ENCODE measurements at places on chromosomes 11 and 22.

DNA sequence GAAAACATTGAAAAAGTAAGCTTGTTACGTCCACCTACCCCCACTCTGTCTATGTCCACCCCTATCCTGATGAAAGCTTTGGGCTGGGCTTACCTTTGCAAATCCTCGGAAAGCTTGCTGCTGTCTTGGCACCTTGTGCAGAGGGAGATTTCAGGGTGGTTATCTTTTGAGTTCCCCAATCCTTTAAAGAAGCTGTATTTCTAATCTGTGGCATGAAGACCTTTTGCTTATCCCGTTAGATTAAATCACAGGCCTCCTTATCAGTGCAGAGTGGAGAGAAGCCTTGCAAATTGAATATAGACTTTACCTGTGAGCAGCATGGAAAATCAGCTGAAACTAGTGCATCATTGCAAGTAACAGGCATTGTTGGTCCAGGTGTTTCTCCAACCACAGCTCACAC, 580.6 kb upstream of the ANO5 start:
- DNase-seq, result no peak

DNA sequence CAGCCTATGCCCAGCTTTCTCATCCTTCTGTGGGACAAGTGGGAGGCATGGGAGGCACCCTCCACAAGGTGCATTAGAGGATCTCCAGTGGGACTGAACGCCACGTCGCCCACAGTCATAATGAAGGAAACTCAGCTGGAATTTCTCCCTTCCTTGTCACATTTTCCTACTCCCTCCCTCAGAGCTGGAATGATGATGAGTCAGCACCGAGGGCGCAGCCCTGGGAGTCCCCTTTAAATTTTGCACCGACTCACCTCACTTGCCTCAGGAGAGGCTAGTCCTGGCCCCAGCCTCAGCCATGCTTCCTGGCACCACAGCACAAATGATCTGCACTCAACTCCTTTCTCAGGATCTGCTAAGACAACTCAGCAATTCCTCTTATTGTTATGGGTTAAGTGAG, 34.3 kb downstream of the DBX1 start:
- no peak for DNase-seq

DNA sequence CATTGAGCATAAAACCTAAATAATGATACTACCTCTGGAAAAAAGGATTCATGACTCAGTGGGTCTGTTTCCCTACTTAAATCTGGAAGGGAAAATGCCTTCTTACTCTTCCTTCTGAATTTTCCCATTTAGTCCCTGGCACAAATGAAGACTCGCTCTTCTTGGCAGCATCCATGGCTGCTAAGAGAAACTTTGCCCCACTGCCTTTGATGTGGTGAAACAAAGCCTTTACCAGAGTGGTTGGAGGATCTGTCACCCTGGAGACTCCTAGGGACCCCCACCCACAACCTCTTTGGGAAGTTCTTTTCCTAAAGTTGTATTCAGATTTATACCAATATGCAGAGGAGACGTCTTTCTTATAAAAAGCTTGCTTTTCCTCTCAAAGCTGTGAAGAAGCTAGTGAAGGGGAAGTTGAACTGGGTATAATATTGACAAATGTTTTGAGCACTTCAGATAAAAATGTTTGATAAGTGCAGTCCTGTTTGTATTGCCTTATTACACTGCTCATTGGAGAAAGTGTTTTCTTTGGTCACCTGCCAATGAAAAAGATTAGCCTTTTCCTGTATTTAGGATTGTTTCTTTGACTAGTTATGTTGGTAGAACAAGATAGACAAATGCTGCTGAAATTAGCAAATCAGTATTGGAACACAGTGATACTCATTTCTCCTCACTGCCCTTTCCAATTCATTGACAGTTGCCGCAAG, 77.3 kb downstream of the ARFGAP2 start:
- DNase-seq, result no peak

DNA sequence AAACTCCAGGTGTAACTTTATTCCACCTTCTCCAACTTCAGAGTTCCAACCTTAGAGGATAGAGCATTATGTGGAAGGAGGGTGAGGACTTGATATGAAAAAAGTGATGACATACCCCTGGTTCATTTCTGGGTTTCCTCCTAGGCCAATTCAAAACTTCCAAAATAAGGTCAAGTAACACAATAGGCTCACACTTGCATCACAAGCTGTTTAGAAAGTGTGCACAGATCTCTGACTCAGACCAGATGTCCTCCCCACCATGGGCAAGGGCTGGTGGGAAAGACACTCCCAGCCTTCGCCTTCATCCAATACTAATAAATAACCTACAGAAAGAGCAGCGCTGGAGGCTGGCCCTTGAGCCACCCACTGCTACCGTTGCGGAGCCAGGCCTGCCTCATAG, 5.8 kb upstream of the BUD13 start:
- DNase-seq, result no peak

GRCh38 chr11:34065505-34066203, 14.1 kb downstream of the CAPRIN1 start:
- DNase-seq, result no peak

DNA sequence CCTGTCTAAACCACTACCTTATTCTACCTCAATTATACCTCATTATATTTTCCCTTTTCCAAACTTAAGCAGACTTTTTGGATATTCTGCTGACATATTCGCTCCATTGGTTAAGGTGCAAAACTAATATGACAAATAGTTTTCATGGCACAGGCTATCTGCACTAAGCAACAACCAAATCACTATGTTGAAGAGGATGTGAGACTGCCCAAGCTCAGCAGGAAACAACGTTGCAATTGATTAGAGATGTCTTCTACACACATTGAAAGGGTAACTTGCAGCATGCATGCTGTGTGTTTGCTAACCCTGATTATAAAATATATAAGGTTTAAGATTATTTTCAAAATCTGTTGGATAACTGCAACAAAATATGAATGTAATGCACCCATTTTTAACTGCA, 61.6 kb downstream of the STK33 start:
- DNase-seq, result no peak

DNA sequence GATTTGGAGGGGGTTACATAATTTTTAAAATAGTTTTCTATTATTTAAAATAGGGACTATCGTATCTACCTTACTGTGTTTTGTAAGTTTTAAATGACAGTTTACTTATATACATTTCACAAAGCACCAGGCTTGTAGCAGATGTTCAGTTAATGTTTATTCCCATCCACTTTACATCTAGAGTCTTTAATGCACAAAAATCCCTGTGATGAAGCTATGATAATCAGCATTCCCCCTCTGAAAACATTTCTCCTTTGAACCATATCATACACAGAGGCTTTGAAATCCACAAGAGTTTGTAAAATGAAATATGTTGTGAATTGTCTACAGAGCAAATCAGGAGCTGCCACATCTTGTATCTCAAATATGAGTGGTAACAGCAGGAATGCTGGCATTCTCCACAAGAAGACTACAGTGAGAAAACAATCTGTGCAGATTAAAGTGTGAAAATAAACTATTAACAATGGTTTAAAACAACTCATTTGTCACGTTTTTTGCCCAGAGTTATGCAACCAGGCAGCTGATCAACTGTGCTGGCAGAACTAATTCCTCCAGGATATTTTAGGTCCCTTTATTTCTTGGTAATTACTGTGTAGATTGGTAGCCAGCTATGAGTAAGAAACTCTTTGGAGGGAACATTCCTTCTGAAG, 699.1 kb upstream of the ARHGAP42 start:
- DNase-seq, result peak; percentile 41

DNA sequence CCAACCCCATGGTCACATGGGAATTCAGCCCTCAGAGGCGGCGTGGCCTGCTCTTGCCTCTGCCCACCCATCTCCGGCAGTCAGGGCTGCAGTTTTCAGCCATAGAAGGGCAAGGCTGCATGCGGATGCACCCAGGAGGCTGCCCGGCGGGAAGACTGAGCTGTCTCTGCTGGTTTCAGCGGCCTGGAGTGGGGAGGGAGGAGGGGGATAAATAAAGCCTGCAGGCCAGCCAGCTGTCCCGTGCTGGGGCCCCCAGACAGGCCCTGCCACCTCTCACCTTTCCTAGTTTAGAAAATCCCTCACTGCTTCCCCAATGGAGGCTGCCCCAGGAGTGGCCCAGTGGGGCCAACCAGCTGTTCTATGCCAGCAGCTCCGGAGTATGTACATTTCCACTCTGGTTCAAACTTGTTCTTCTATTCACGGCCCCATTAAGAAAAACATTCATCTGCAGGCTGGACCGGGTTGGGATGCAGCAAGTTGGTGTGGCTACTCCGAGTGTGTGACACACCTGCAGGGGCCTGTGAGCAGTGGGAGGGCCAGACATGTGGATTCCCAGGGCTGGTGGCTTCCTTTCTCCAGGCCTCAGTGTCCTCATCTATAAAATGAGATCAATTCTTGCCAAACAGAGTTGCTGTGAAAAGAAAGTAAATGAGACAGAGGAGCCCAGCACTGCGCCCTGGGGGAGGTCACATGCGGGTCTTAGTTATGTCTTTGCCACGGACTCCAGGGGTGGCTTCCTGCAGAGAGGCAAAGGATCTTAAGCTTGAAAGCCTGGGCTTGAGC, 5.0 kb downstream of the MICALL1 start:
- DNase-seq, result peak; percentile 84

DNA sequence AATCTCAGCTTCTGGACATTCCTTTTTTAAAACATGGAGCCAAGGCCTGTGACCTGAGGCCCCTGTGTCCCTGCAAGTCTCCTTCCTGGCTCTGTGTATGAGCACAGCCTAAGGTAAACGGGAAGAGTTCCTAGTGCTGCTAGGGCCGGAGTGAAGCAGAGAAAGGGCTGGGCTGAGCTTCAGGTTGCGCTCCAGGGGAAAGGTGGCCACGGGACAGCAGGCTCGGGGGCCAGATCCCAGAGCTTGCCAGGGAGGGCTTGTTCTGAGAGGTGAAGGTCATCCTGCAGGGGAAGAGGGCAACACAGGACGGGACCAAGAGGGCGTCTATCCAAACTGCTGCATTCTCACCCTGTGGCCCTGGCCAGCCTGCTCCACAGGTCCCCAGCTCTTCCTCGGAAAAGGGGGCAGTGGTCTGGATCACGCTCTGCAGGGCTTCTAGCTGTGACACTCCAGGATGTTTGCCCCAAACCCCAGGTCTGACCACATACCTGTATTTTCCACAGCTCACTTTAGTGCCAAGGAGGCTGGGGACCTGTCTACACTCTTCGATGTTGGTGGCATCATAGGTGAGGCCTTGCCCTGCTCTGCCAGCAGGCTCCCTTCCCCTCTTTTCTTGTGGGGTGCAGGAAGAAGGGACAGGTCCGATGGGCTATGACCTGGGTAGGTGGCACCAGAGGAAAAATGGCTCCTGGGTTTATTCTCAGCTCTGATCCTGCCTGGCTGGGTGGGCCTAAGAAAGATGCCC, 20.4 kb downstream of the SLC37A2 start:
- no peak for DNase-seq

DNA sequence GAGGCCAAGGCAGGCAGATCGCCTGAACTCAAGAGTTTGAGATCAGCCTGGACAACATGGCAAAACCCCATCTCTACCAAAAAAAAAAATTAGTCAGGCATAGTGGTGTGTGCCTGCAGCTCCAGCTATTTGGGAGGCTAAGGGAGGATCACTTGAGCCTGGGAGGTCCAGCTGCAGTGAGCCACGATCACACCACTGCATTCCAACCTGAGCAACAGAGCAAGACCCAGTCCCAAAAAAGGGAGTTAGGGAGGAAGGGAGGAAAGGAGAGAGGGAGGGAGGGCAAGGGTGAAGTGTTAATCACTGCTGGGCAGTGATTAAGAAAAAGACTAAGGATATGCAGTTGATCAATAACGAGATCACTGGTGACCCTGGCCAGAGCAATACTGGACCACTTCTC, 56.0 kb upstream of the APOA1 start:
- DNase-seq, result no peak

DNA sequence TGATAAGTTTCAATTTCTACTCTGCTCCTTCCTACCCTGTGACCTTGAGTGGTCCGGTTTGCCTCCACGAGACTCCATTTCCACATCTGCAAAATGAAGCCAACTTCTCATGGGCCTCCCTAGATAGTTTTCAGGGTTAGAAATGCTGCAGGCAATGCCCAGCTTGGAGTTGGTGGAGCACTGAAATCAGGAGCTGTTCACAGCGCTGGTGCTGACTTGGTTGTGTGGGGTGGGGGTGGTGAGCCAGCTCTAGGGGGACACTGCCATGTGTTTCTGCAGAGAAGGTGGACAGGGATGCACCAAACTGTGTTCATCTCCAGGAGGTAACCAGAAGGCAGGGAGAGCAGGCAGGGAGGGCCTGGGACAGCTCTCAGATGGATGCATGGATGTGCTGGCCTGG, 37.0 kb downstream of the SGSM1 start:
- DNase-seq, result no peak
